Stimulated activated CD4-positive, alpha-beta T cell treated with anti-CD3 and anti-CD28 coated beads, Interleukin-4, amount 100 ng/mL, for 1 hour (primary cell): ENCODE measurements at places on chromosomes 4 and X.

DNA sequence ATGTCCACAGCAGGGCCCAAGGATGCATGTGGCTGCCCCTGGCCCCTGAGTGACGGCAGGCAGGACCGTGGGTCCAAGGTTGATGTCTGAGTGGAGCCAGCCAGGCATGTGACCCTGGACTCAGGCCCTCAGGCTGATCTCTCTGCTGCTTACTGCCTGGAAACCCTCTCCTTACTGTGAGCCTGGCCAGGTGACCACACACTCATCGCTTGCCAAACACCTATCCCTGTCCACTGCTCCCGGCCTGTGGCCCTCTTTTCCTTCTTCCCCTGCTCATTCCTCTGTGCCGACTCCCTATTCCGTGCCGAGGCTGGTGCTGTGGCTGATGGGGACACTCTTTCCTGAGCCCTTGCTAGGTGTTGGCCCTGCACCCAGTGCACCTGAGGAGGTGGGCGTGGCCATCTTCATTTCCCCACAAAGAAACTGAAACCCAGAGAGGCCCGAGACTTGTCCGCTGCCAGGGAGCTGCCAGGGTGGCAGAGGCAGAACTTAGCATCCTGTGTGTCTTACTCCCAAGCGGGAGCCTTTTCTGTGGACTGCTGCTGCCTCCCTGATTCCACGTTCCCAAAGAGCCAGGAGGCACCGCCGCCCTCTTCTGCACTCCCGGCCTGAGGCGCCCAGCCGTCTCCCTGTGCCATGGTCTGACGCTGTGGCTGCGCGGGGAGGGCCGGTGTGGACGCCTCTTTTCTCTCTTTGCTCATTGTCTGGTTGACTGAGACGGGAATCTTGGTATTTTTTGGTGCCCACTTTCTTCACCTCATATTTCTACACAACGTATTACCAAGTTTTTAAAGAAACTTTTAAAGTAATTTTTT, 11.2 kb upstream of the RNF4 start:
- no peak for DNase-seq

DNA sequence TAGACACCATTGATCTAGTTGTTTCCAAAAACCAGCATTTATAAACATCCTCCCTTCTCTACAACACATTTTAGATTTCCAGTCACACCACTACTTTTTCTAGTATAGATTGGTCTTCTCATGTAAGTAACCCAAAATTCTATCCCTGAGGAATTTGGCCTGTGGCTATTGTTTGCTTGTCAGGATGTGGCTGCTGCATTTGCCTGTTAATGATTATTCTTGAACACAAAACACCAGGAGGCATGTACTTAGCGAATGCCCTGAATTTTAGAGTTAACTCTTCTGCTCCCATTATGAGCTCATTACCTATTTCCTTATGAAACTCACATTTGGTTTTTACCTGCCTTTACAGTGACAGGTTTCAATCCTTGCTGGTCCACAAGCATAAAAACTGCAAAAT, 102.0 kb upstream of the FSTL5 start:
- no peak for DNase-seq

DNA sequence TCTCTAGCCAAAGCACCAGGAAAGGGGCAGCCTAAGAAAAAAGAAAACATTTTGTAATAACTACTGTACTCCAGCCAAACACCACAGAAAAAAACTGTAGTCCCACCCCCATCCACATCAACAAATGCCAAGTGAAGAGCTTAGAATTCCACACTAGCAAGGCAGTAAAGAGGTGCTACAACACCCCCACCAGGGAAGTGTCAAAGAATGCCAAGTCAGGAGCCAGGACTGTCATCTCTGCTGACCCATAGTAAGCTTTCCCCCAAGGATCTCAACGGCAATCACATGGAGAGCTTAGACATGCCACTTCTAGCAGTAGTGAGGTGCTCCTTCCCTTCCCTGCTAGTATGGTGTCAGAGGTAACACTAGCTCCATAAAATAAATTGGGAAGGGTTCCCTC, 34.4 kb upstream of the CCDC160 start:
- DNase-seq = no peak

DNA sequence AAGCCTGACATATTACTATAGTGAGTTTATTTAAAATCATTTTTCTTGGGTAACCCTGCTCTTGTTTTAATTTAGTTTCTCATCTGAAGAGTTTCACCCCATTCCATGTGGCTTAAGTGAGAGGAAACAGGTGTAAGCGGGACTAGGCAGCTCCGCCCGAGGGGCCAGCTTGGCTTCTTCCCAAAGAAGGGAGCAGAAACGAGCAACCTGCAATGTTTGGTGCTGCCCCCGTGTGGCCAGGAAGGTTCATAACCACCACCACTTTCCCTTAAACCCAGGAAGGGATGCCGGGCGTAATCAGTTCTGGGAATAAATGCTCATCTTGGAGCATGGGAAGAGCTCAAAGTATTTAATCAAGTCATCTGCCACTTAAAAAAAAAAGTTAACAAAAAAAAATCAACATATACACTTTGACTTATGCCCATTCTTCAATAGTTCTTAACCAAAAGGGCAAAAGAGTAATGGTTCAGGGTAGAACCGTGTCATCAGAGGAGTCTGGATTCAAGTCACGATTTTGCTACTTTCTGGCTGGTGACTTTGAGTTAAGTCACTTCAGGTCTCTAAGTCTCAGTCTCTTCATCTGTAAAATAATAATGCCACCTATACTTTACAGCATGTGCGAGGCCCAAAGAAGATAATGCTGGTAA, 147.9 kb downstream of the NSUN7 start:
- peak; percentile 75 for DNase-seq

DNA sequence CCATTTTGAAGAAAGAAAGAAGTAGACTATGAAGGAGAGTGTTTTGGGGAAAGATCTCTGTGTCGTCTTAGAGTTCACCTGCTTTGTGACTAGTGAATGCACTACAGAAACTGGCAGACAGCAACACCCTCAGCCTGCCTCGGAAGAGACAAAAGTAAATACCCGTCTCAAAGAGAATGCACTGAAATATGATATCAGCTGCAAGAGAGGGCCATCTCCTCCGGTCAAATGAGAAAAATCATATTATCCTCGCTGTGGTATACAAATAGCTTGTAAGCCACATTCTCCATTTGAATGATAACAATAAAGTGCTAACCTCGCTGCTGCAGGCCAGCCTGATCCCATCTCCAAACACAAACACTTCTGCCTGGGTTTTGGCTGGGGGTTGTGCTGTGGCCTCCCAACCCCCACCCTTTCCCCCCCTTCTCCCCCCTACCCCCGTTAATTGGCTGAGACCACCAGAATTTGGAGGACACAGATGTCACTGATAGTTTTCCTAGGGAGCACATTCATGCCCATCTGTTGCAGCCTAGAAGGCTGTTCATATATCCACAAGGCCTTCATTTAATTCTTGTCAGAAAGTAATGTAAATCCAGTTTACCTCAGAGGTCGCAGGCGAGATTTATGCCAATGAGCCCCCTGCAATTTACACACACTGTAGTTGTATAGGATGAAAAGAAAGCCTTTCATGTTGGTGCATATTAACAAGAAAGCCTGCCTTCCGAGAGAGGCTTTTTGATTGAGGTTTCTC, 46.3 kb downstream of the ALPK1 start:
- no peak for DNase-seq

- DNase-seq = no peak
Measured at GRCh38 chrX:50852524-50852923, 38.5 kb upstream of the SHROOM4 start.

DNA sequence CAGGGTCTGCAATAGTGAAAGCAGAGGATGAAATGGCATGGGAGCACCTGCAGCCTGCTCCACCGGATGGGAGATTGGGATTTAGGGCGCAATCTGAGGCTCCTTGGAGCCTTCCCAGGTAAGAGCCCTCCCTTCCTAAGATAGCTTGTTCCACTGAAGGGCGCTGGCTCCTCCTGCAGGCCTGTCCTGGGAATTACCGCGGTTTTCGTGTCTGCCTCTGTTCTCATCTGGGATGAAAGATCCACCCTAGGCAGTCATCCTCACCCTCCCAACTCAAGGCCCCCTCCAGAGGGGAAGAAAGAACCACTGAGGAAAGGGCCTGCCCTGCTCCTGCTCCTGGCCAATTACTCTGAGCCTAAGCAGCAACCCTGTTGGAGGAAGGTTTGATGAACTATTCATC, 547.5 kb downstream of the SMARCA1 start:
- DNase-seq = no peak

- DNase-seq = no peak
Measured at GRCh38 chr4:93086356-93086755, 742.2 kb upstream of the ATOH1 start.

DNA sequence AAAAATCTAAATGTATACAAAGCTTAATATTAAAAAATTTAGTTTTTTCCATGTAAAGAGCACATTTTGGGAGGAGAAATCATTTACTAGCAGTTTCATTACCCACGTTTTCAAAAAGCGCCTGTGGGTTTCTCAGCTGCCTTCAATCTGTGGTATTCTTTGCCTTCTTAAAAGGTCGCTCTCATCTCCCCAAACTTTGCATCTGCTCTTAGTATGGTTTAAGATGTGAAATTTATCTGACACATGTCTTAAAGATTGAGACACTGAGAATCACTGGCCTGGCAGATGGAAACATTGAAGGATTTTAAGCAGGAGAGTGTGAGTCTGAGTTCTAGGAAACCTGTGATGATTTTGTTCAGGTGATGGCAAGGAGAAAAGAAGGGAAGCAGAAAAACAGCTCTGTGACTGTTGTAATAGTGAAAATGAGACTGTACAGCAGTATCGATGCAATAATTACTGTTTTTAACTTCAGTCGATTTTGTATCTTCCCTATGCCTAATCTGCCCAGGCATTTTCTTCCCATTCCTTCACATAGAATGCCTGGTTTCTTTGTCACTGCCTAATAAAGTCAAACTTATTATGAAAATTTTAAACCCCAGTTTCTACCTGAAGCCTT, 75.9 kb downstream of the PAQR3 start:
- DNase-seq = no peak

DNA sequence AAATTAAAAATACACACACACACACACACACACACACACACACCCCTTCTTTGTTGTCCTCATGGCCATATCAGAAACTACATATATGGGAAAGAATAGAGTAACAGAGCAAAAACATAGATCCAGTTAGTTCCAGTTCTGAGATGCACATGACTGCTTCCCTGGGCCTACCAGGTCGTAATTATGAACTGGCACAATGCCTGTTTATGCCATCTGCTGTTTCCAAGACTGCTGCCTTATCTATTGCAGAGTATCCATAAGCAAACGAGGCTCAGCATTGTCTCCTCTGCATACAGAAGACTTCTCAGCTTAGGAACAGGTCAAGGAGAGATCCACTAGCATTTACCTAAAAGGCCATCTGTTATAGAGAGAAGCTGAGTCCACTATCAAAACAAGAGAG, 789.0 kb downstream of the TECRL start:
- DNase-seq = no peak

- DNase-seq = no peak
Measured at GRCh38 chr4:3107691-3108121, 33.2 kb downstream of the HTT start.

DNA sequence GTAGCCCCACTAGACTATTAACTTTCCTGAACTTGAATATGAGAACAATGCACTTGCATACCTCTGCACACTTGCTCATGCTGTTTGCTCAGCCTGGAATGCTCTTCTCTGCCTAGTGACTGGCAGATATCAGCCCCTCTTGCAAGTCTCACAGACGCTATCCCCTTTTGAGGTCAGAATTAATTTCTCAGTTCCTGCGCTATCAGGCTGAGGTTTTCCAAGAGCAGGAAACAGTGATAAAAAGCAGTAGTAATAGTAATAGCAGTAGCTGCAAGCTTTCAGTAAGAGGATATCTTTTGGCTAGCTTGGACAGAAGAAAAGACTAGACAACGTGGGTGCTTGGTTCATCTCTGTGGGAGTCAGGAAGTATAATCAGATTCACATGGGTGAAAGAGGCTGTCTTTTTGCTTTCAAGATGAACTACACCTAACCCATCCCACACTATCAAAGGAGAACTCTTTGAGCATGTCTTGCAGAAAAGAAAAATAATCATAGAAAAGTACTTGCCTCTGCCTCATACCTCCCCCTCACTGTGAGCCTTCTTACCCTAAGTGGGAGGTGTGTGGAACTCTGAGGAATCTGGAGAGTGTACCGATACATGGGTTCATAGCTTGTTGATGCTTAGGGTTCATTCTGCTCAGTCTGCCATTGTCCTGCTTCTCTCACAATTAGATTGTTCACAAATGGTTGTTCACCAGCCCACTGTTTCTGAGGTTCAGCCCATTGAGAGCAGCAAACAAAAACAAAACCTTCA, 11.3 kb upstream of the DRP2 start:
- DNase-seq = no peak

GRCh38 chr4:3522326-3522640, 9.9 kb downstream of the LRPAP1 start:
- DNase-seq = no peak

DNA sequence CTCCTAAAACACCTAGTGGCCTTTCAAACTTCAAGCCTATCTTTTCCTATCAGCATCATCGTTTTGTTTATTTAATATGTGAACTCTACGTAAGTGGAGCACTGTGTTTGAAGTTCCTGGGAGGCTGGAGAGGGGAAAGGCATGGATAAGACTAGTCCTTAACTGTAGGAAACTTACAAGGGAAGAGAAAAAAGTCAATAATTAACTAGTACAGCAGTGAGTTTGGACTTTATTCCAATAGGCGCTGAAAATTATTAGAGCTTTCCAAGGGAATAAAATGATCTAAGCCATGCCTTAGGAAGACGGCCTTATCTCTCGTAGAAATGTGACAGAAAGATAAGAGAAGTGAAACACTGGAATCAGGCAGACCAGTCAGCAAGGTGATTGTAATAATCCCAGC, 55.3 kb downstream of the AMOT start:
- DNase-seq = no peak

GRCh38 chr4:88527787-88528186, 4.2 kb upstream of the PYURF start:
- DNase-seq = no peak
